Putamen (tissue), 1 donor: ENCODE measurements at places on chromosomes 5 and 9.

- peak; percentile 53 for DNase-seq
Measured at GRCh38 chr5:149680810-149681221, 49.3 kb upstream of the PPARGC1B start.

GRCh38 chr9:25017779-25018178 is 472.1 kb upstream of the IZUMO3 start:
- DNase-seq = no peak

DNA sequence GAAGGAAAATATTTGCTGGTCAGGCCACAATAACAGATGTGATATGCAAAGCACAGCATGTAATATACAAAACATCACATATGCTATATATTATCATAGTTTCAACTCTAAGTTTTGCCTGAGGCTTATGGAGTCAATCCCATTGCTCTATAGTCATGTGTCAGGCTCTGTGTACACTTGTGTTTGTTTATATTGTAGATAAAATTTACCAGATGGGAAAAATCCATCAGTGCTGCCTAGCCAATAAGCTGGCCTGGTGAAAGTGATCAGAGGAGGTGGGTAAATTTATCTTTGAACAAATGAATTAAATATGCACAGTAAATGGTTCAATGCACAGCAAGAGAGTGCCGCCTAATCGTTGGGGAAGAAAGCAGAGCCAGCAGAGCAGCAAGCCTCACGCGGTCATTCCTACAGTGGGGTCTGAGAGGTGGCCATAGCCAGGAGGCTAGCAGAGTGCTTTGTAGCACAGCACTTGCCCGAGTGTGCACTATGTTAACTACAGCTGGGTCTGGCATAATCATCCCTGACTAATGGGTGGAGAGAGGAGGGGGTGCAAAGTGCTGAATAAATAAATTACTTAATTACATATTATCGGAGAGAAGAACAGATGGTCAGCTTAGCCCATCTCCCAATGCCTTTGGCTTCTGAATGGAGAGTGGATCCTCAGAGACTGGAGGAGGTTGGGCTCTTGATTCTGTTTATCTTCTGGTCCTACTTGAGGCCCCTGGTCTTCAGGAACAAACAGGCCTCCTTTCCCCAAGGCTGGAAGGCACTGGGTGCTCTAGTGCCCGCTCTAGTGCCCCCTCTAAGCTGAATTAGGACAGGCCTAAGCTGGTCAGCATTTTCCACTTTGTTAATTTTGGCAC is 153.5 kb downstream of the MAT2B start:
- no peak for DNase-seq

- DNase-seq = peak; percentile 45
Measured at GRCh38 chr5:128905568-128906110, 59.6 kb upstream of the SLC27A6 start.

DNA sequence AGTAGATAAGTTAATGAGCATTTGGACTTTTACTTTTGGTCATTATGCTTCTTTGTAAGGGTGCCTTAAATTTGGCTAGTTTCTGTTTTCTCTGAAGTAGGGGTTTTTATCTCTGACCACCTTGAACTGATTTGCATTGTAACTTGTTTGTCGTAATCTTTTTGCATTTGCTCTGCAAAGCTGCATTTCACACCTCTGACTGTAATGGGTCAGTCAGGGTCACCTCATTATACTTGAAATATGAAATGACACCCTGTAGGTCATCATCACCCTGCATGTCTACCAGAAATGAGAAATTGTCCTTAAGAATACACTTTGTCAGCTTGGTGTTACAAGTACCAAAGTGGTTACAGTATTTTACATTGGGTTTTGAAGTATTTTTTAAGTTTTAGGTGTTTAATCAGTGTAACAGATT is 74.0 kb downstream of the KCNN2 start:
- DNase-seq = no peak
